NCI-H1092 treated with DMSO at 0.1 percent for 48 hours (cell line): ENCODE measurements at places on chromosomes 7 and 10.

GRCh38 chr7:94971051-94971867 is 63.9 kb downstream of the PPP1R9A start:
- DNase-seq, result no peak

- peak; percentile 43 for DNase-seq
These were observed 49.9 kb downstream of the DNAJC1 start for GRCh38 chr10:21953585-21954057.

DNA sequence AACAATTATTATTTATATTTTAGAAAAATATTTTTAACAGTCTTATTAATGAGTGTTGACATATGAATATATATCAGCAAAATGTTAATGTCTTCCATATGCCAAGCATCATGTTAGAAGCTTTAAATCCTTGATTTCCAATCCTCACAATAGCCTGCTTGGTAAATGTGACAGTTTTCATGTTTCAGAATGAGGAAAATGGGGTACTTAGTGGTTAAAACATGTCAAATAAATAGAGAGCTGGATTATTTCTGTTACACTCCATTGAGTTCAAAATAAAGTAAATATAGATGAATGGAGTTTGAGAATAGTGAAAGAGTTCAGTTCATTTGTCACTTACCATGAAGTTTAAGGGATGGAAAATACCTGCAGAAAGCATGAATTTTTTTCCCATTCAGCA is 377.4 kb downstream of the MALRD1 start:
- DNase-seq, result no peak

- no peak for DNase-seq
These were observed 13.3 kb downstream of the AKR1E2 start for GRCh38 chr10:4839353-4839752.

DNA sequence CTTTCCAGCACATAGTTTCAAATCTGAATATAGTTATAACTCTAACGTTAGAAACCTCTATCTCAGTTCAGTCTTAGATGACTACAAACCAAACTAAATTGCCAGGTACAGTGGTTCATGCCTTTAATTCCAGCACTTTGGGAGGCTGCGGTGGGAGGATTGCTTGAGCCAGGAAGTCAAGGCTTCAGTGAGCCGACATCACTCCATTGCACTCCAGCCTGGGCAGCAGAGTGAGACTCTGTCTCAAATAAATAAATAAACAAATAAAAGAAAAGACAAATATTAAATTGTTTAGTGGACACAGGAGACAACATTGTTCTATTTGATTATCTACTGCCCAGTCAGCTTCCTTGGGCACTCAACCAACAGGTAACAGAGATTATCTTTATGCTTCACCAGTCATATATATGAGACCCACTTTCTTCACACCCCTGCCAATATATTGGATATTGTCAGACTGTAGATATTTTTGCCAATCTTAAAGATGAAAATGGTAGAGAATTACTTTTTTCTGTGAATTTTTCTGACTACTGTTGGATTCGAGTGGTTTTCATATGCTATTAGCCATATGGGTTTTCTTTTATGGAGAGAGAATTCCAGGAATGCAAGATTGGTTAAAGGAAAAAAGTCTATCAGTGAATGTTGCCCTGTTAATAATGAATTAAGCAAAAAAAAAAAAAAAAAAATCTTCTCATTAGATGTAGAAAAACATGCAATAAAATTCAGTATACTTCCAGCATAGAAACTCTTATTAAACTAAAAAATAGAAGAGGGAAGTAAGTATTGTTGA is 16.0 kb downstream of the HDAC9 start:
- no peak for DNase-seq

DNA sequence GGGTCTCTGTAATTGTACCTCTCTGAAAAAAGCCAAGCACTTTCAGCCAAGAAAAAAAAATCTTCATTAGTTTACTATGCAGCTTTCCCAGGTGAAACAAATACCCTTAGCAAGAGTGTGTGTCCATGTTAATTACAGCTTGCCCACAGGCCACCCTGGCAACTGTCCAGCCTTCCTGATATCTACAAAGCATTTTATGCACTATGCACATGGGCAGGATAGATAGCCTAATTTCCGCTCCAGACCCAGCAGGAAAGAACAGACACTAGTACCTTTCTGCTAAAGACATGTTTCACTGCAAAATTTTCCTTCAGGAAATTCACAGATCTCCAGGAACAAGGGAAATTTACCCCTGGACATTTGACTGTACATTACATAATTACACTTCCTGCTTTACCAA is 24.4 kb downstream of the CACNA2D1 start:
- peak; percentile 32 for DNase-seq

DNA sequence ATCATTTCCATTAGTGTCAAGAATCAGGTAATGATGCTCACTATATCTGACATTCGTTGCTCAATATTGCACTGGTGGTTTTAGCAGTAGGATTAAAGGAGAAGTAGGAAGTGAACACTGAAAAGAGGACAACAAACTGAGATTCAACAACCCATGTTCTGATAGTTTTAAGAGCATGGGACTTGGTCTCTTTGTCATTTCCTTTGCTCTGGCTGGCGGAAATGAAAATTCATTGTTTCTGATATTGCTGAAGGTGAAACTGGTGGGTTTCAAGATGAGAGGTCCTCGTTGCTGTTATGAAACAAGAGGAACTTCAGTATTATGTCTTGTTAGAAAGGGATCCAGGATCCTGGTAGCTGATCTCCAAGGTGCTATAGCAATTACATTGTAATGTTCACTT is 129.0 kb downstream of the DNAH11 start:
- DNase-seq, result no peak

- no peak for DNase-seq
These were observed 513 bp downstream of the HOXA7 start for GRCh38 chr7:27155816-27156507.

DNA sequence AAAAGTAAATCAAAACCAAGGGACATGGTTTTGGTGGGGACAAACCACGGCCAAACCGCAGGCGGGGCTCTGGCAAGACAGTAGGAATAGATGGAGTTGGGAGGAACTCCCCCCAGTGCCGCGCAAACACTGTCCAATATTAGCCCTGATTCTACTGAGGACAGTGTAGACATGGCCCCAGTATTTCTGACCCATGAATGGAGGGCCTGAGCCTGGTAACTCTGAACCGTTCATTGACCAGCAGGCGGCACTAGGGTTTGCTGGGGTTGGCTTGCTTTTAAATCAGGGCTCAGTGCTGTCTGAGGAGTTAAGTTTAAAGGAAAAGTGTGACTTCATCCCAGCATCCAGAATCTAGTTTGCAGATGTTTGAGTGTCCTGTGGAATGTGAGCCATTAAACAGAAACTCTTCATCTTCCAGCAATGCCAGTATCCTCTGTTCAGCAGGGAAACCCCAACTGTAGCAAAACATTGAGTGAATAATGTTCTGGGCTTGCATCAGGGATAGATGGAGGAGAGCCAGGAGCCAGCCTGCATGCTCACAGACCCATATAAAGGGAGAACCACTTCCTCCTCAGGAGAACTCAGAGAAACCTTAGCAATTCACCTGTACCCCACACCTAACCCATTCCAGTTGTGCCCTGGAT is 147.4 kb upstream of the PRSS58 start:
- no peak for DNase-seq

GRCh38 chr7:40808378-40808942 is 673.7 kb downstream of the SUGCT start:
- DNase-seq, result no peak

DNA sequence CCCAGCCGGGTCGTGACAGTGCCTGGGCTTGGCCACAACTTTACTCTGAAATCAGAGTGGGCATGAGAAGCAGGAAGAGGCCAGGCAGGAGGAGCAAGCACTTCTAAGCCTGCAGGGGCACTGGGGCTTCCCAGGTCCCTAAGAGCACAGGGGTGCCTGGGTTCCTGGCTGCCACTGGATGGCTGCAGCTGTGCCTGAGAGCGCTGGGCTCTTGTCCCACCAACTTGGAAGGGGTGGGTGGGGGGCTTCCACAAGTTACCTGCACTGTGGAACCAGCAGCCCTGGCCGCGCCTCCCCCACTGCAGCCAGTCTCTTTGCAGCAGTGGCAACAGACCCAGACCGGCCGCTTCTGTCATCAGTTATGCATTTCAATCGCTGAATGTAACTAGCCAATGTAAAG is 434.7 kb upstream of the GRM3 start:
- no peak for DNase-seq

DNA sequence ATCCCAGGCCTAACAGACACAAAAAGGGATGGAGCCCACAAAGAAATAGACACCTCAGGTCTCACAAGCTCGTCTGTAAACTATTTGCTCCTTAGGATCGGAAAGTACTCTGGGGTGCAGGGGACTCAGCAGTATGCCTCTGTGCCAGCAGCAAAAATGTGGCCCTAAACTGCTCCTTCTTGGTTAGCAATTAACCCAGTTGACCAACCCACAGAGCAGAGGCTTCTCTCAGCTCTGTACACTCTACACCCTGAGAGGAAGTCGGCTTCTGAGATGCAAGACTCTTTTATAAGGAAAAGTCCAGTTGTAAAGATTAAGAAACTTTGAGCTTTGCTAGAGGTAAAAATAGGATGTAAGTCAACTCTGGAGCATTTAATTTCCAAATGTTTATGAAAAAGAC is 156.3 kb upstream of the PRSS58 start:
- DNase-seq, result no peak

DNA sequence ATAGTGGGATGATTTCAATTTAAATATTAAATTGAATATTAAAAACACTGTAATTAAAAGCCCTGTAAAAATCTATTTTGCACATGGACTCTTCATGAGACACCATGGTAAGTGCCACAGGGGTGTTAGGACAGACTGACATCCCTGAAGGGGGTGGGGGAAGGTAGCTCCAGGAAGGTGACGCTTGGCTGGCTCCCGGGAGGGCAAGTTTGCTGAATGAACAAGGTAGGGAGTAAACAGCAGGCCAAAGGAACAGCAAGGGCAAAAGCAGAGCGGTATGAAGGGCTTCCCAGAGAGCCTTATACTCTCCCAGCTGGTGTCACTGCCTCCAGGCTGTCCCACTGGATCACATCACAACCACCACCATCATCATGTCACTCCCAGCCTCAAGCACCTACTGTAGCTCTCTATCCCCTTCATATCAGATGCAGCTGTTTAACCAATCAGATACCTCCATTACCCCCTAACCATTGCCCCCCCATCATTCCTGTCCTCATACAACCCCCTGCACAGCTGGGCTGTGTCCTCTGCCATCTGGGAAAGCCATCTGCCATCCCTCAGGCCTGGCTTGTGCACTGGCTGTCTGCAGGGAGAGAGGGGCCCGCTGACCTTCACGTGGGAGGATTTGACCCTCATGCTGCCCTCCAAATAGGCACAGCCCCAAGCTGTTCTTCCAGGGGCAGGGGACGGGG is 19.5 kb downstream of the HSPA12A start:
- DNase-seq, result no peak

DNA sequence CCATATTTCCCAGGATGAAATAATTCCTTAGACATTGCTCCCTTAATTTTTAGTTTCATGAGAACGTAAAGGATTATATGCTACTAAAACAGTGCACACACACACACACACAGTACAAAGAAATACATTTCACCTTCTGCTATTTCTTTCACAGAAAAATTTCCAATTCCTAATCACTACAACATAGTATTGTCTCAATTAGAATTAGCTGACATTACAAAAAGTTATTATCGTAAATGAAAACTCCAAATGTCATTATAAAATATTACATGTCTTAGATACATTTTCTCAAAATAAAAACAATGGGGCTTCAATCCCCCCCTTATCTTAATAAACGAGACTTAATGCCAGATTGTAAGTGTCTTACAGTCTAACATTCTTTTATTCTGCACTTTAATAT is 12.3 kb upstream of the RUFY2 start:
- no peak for DNase-seq

GRCh38 chr7:112124061-112124766 is 82.0 kb downstream of the DOCK4 start:
- no peak for DNase-seq

DNA sequence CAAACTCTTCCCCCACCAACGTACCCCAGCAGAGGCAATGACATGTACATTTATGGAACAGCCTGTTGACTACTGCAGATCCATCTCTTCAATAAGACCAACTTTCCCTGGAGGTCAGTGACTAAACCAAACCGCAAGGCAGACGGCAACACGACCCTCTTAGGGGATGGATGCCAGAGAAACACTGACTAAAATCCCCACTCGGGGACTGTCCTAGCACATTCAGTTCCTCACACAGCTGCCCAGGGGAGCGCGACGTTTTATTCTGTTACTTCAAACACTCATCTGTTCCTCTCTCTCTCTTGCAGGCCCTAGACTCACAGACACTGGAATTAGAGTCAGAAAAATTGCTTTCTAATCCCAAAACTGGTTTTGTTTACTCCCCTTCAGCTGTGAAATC is 146.5 kb upstream of the PRSS1 start:
- no peak for DNase-seq

DNA sequence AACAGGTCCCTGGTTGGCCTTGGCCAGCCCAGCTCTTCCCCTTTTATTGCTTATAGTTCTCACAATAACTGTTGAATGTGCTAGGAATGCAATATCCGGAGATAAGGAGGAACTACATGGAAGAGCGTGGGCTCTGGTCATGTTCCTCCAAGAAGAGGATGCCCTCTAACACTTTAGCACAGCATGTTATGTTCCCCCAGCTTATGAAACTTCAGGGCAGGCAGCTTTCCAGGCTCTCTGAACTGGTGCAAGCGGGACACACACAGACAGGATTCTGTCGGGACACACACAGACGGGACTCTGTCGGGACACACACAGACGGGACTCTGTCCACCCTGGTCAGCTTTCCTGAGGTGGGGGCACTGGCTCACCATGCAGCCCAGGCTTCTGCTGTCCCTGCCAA is 141.6 kb downstream of the PKD1L1 start:
- no peak for DNase-seq

- no peak for DNase-seq
These were observed 10.1 kb downstream of the TBATA start for GRCh38 chr10:70774810-70775678.

- no peak for DNase-seq
These were observed 734 bp downstream of the ABCB4 start for GRCh38 chr7:87474533-87475358.

DNA sequence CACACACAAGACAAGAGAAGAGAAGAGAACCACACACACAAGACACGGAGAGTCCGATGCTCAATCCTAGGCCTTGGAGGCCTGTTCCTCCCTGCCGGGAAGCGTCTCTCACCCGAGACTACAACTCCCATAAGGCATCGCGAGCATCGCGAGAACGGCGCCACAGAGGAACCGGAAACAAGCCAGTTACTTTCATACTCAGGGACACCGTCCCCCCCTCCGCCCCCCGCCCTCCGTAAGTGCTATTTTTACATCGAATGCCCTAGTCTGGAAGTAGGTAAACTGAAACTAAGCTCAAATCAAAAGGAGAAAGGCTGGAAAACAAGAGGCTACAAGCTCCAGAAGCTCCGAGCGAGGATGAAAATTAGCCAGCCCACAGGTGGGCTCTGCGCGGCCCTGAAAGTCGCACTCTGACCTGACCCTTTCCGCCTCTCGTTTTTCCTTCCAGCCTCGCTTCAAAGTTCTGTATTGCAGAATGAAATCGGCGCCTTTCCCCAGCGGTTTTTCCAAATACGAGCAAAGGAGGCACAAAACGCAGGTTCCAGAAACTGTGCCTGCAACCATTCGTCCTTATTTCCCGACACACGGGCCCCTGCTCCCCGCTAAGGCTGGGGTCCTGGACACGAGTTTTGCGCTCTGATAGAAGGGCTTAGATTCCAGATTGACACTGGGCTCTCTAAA is 11.5 kb upstream of the DNAJC12 start:
- DNase-seq, result peak; percentile 76
